Activated CD4-positive, alpha-beta T cell treated with anti-CD3 and anti-CD28 coated beads for 1 hour (primary cell): ENCODE measurements at places on chromosomes 5 and 9.

- DNase-seq, result no peak
Observed at GRCh38 chr5:119022017-119022745, 33.8 kb upstream of the DTWD2 start.

GRCh38 chr9:78386773-78387172 lies 89.8 kb downstream of the PSAT1 start:
- DNase-seq, result no peak

DNA sequence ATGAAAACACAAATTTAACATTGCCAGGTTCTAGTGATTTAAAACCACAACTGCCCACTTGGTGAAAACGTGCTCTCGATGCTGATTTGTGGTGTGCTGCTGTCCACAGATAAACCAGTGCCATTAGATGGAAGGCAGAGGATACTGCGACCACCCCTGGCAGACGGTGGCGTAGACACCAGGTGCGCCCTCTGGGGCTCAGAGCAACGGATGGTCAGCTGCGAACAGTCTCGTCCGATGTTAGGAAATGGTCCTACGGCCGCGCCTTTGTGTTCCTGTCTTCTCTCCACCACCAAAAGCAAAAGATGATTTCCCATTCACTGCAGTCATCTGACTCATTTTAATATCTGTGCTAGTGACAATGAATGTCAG lies 43.2 kb downstream of the UBE2QL1 start:
- no peak for DNase-seq

DNA sequence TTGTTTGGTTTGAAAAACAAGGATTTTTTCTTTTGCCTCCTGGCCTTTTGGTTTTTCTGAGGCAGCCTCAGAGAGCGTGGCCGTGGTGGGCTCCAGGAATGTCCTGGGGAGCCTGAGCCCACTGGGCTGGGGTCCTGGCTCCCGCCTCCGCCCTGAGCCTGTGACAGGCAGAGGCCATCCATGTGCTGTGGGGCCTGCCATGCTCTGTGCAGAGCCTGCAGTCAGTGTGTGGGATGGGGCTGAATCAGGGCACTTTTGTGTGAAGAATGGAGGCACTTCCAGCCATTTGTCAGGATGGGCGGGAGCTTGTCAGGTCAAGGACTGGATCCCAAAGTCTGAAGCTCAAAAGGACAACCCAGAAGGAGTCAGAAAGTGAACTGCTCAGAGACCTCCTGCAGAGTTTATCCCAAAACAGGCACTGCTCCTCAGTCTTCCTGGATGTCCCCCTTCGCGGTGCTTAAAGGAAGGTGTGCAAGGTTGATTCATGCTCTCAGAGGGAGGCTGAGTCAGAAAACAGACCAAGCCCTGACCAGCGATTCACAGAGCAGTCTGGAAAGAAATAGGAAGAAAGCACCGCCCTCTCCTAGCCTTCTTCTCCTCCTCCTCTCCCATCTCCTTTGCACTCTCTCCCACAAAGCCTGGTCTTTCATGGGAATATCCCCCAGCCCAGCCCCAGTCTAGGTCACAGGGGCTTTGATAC lies 53.2 kb downstream of the MVB12B start:
- DNase-seq, result no peak
